NCI-H2107 (cell line): ENCODE measurements at places on chromosomes 2 and 18.
A peak's percentile ranks its signal among the peaks of the same experiment; 100 is the strongest.

DNA sequence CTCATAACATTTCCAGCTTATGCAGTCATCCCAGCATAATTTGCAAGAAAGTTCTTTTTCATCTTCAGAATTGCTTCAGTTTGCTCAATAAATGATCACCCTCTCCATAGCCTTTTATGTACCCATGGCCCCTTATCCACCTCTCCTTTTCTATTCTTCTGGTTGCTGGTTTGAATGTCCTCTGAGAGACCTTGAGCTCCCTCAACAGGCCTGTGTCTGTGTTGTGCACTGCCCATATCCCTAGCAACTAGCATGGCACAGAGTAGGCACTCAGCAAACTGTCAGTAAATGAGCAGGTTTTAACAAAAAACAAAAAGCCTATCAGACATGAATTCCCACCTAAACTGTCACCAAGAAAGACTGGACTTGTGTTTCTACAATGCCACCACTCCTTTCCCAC lies 160.5 kb downstream of the AKAIN1 start:
- no peak for DNase-seq

DNA sequence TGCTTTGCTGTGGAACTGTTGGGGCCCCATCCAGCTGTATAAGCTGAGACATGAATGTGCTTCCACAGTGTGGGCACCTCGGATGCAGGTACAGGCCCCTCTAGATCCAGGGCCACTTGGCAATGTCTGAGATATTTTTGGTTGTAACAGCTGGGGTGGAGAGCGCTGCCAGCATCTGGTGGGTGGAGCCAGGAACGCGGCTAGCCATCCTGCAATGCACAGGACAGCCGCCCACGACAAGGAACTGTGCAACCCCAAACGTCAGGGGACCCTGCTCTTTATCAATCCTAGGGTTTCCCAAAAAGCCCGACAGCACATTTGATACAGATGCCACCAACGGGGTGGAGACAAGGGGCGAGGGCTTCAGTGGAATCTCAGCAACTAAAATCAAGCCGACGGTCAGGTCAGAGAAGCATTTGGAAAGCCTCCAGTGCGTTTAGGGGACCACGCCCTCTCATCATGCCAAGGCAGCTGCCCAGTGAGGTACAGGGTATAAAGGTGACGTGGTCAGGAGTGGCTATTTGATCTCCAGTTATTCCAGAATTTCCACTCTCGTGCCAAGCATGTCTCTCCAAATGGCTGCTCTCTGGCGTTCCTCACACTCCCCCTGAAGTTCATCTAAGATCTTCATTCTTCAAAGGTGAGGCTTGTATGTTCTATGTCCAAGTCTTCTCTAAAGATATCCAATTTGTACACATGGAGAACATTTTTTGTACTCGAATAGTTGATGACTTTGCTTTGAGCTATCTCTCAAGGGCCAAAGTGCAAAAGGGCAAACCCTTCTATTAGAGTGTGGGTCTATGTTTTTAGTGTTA lies 55.7 kb downstream of the LRRFIP1 start:
- DNase-seq, result no peak

DNA sequence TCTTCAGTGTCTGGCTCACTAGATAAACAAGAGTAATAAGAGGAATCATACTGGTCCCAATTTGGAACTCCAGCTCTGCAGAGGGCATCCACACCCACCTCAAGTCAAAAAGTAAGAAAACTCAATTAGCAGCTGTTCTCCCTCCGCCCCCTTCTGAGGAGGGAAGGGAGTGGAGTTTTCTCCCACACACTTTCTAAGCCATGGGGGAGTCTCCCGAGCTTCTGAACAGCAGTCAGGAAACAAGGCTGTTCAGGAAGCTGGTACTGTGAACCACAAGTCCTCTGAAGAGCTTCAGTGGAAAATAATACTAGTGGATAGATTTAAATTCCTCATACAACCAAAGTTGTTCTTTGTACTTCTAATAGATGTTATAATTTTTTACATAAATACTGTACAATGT lies 32.9 kb upstream of the SPTBN1 start:
- no peak for DNase-seq

- peak; percentile 24 for DNase-seq
Observed at GRCh38 chr2:173750353-173750801, 214.8 kb downstream of the SP3 start.

DNA sequence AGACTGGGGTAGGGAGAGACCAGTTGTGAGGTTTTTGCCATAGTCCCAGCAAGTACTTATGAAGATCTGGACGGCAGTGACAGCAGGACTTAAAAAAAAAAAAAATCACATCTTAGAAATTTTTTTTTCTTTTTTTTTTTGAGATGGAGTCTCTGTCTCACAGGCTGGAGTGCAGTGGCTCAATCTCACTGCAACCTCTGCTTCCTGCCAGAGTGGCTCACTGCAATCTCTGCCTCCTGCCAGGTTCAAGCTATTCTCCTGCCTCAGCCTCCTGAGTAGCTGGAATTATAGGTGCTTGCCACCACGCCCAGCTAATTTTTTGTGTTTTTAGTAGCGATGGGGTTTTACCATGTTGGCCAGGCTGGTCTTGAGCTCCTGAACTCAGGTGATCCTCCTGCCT lies 22.4 kb upstream of the STAT4 start:
- DNase-seq, result no peak

GRCh38 chr2:14944562-14945346 lies 312.2 kb downstream of the LRATD1 start:
- peak; percentile 11 for DNase-seq

GRCh38 chr2:133484106-133484505 lies 84.2 kb downstream of the NCKAP5 start:
- DNase-seq, result no peak

- no peak for DNase-seq
Observed at GRCh38 chr18:73787316-73787715, 360.3 kb downstream of the FBXO15 start.

DNA sequence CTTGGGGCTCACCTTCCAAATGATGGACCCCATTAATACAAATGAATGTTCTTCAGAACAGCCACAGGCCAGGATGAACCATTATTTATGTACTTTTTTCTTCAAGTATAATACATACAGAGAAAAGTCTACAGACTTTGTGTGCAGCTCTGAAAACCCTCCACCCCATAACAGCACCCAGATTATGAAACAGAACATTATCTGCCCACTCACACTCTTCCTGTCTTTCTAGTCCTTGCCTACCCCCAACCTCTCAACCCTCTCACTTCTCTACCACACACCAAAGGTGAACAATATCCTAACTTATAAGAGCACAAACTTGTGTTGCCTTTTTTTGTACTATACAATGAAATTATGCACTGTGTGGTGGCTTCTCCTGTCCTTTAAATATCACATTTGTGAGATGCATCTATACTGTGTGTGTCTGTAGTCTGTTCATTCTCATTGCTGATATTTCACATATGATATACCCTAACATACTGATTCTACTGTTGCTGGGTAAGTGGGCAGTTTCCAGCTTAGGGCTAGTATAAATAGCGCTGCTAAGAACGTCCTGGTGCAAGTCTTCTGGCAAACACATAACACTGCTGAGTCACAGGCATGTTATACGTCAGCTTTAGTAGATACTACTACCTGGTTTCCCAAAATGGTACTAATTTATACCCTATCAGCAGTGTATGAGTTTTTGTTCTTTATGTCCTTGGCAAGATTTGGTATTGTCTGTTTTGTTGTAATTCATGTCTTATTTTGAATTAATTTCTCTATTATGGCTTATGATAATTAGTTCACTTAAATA lies 1.0 kb upstream of the NPHP1 start:
- no peak for DNase-seq

DNA sequence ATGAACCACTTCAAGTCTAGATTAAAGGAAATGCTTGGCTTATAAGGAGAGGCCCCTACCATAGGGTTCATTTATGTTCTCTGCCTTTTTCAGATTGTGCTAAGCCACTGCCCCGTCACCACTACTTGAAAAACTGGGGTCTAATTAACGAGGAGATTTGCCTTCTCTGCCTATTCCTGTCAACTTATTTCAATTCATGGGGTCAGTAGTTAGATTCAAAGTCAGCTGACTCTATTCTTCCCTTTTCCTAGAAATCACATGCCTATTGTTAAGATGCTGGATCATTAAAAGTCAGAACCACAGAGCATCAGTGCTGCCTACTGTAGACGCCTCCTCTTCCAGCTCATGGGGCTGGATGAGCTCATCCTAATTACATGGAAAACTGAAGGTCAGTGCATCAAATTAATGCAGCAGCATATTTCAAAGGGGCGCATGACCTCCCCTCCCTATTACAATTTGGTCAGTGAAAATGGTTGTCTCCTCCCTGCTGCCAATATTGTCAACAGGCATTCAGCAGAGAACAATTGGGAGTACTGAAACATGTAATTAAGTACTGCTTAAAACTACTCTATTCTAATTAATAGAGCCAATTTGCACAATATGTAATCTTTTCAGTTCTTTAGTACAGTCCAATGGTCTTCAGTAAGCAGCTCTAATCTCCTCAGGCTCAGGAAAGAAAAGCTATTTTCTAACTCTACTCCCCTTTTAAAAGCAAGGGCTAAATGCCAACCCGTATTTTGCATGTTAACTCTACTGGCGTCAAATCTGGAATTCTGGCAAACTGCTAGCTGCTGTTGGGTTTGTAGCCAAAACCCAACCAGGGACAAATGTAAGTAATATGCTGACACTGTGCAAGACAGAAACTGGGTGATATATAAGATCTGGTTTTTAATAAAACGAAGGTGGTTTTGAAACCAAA lies 117.4 kb upstream of the ITGB6 start:
- DNase-seq, result no peak

- no peak for DNase-seq
Observed at GRCh38 chr2:88697370-88698026, 6.0 kb downstream of the RPIA start.

- DNase-seq, result no peak
Observed at GRCh38 chr2:88159481-88159880, 10.7 kb upstream of the THNSL2 start.

- DNase-seq, result no peak
Observed at GRCh38 chr2:236568068-236568921, 1.3 kb upstream of the ACKR3 start.

GRCh38 chr2:44130441-44130840 lies 38.2 kb upstream of the PPM1B start:
- DNase-seq, result no peak

DNA sequence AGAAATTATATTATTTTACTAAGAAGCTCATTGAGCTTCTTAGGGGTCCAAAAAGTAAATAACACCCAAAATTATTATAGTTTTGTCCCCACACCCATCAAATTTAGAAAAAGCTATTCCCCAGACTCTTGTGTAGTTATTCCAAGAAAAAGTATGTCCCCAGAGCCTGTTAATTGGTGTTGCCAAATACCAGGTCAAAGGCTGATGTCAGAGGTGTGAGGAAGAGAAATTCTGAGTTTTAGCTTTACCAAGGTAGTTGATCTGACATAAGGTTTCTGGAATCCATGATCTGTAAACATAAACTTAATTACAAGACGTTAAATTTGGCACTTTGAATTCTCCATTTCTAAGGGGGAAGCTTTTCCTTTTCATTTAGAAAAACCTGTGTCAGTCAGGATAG lies 29.3 kb upstream of the PSME4 start:
- DNase-seq, result no peak

GRCh38 chr2:2871480-2872308 lies 505.9 kb downstream of the EIPR1 start:
- DNase-seq, result peak; percentile 51

DNA sequence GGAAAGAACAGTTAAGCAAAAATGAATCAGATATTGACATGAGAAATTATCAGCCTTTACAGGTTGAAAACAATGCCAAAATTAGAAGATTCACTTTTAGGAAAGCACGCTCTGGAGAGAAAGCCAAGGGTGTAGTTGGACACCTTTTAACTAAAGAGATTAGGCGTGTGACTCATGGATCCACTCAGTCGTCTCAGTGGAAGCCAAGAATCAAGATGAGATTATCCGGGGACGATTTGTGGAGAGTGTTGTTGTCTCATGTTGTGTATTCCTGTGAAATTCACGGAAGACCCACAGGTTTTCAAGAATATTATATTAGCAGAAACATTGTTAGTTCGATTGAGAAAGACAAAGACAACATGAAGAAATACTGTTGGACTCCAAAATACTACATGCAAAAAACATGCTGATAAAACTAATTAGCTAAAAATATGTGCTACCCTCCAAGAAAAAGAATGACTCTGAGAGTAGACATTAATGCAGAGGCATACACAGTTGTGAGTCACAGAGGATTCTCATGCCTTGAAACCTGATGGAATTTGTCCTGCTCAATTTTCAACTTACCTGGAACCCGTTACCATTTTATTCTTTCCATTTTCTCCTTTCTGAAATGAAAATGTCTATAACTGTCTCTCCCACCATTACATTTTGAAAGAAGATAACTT lies 192.1 kb upstream of the RND3 start:
- no peak for DNase-seq

- DNase-seq, result no peak
Observed at GRCh38 chr2:195600778-195601177, 56.2 kb upstream of the SLC39A10 start.

GRCh38 chr18:23094411-23095190 lies 40.7 kb upstream of the CABLES1 start:
- no peak for DNase-seq

GRCh38 chr18:26436176-26437051 lies 111.9 kb downstream of the KCTD1 start:
- no peak for DNase-seq

DNA sequence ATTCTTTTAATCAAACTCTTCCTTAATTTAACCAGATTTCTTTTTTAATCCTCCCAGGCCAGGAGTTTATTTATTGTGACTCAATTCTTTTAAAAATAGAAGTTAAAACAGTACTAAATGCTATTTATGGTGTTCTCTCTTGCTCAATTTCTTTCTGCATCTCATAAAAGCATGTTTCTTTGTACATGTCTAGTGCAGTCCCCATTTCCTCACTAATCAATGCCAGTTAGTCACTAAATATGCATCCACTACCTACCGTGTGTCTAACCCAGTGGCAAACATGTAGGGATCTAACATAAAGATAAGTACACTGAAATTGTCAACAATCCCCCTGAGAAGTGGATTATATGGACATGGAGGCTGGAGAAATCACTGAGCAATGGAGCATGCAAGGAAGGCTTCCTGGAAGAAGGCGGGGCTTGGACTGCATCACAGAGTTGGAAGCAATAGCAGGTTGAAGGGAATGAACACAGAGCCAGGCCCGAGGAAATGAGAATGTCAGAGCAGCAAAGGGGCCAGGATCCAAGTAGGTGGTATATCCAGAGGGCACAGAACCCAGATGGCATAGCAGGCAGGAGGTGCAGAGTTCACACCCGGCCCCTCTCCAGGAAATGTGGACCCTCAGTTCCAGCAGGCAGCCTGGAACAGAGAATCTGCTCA lies 105.3 kb upstream of the FOSL2 start:
- DNase-seq, result no peak
